ENCODE measurements at places on chromosomes 2 and 18.
A peak's percentile ranks its signal among the peaks of the same experiment; 100 is the strongest.

GRCh38 chr18:7676253-7676873 lies 109.2 kb downstream of the PTPRM start:
- DNase-seq = no peak

GRCh38 chr18:43934781-43935471 lies 657.6 kb upstream of the SYT4 start:
- DNase-seq = no peak

DNA sequence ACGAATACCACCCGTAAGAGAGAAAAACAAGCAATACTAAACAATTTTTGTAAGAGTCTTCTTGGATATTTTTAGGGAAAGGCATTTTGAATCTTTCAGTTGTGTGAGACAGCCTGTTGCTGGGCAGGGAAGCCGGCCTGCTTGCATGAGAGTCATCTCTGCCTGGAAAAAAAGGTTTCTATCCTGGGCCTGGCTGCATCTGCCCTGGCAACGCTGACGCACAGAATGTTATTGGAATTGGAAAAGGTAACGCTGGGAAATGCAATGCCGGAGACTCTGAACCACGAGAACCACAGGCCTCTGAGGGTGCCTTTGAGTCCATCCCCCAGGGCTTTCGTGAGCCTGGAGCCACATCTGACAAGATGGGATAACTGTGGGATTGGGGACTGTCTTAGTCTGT lies 17.9 kb upstream of the NPAS2 start:
- DNase-seq = no peak

GRCh38 chr2:149873936-149874335 lies 286.4 kb upstream of the MMADHC start:
- DNase-seq = no peak

GRCh38 chr2:12478151-12479064 lies 238.3 kb upstream of the TRIB2 start:
- no peak for DNase-seq

DNA sequence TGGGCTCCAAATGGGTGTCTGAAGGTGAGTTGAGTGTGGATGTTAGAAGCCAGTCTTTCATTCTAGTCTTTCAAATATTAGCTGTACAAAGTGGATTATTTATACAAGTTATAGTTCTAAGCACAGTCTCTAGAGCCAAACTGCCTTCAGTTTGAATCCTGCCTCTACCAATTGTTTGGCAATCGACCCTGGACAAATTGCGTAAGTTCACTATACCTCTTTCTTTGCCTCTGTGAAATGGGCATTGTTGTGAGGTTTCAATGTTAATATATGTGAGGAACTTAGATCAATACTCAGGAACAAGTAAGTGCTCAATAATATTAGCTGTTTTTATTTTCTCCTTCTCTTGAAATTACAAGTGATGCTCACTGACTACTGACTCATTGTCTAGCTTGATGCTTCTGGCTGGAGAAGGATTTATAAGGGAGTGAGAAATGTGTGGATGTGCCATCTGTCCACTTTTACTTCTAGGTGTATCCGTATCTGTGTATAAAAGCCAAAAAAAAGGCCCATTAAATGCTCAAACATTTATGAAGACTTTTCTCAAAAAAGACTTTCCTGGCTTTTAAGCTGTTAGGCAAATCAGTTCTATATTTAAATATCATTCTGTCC lies 48.1 kb upstream of the RAPH1 start:
- no peak for DNase-seq

GRCh38 chr2:20567159-20567925 lies 83.6 kb downstream of the HS1BP3 start:
- DNase-seq = no peak

- no peak for DNase-seq
These were observed 103.5 kb downstream of the ANKRD44 start for GRCh38 chr2:197207106-197207505.

GRCh38 chr2:235618039-235618438 lies 124.2 kb downstream of the AGAP1 start:
- DNase-seq = peak; percentile 80

DNA sequence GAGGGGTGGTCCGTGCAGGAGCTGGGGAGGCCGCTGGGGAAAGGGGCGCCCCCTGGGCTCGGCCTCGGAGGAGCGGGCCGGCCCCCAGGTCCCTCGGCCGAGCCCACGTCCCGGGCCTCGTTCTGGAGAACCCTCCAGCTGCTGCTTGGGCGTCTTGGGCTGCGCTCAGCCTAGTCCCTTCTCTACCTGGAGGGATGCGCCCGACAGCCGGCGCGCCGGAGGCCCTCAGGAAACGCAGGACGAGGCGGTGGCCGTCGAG lies 293 bp upstream of the D2HGDH start:
- DNase-seq = no peak

DNA sequence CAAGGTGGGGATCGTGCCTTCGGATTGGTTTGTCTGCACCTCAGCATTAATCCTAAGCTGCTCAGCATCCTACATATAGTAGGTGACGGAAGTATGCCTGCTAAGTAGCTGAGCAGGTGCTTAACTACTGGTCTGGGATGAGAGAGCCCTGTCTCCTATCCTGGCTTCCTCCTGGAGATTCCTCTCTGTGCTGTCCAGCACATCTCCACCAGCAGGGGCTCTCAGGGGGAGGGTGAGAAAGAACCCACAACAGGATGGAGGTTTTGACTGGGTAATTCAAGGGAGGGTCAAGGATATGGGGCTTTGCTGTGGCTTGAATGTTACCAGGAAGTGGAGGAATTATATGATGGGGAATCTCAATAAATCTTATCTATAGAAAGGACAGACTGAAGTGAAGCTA lies 45.4 kb upstream of the KIF5C start:
- DNase-seq = no peak

DNA sequence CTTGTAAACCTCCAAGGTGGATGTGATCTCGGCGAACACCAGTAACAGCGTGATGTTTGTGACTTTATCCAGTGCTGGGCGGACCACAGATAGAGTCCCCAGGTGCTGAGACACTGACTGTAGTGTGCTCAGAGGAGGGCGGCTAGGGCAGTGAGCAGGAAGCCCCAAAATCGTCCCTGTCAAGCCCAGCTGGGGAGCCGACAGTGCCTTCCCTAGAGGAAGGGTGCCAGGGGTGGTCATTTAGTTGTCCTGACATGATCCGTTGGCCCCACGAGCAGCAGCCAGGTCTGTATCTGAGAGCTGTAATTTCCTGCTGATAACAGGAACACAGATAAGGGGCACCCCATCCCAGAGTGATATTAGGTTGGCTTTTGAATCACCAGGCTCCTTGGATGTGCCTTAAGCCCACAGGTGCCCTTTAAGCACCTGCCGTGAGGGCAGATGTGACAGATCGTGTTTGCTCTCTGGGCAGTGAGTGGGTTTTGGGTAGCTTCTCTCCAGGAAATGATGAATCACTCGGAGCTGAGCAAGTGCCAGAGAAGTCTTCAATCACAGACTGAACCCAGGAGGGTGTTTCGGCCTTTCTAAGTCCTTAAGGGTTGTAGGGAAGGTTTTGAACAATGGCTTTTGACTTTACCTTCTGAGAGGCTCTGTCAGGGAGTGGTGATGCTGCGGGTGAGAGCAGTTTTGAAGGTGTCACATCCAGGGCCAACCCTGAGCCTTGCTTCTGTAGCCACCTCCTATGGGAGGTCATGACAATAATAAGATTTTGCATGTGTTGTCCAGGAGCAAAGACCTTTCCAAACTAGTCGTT lies 7.7 kb downstream of the LPIN1 start:
- DNase-seq = peak; percentile 68

- no peak for DNase-seq
These were observed 6.7 kb downstream of the WDR43 start for GRCh38 chr2:28901202-28901601.

DNA sequence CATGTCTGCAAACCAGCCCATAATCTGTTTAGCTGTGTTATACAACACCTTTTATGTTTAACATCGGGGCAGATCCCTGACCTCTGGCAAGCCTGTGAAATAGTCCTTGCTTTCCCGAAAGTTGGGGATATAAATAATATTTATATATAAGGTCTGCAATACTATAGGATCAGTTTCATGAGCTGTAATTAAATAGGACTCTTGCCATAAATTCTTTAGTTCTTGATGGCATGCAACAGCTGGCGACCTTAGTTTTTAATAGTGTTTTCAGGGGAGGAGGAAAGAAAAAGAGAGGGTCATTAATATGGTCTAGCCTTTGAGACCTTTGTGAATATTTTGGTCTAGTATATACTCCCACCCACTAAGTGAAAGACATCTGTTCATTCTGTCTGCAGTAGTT lies 166.5 kb downstream of the MTX2 start:
- no peak for DNase-seq

GRCh38 chr2:233658610-233659009 lies 13.1 kb upstream of the UGT1A9 start:
- no peak for DNase-seq

GRCh38 chr2:207328944-207329386 lies 163.2 kb upstream of the KLF7 start:
- DNase-seq = no peak

GRCh38 chr2:99461828-99462483 lies 27.9 kb downstream of the REV1 start:
- no peak for DNase-seq

- DNase-seq = peak; percentile 83
These were observed 4.9 kb downstream of the FEV start for GRCh38 chr2:218979846-218980734.

GRCh38 chr18:57664568-57665165 lies 43.0 kb upstream of the NARS1 start:
- DNase-seq = no peak

- DNase-seq = no peak
These were observed 175.6 kb downstream of the ALPK2 start for GRCh38 chr18:58453167-58453808.

DNA sequence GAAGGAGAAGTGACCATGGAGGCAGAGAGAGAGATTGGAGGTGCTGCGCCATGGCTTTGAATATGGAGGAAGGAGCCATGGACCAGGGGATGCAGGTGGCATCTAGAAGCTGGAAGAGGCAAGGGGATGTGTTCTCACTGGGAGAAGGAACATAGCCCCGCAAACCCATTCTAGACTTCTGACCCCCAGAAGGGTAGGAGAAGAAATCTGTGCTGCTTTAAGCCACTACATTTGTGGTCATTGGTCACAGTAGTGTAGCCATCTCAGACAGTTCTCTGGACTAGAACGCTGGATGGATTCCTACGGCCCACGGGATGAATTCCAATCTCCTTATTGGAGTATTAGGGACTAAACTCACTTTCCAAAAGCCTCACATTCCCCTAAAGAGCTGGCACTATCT lies 67.8 kb downstream of the PTGR3 start:
- DNase-seq = no peak

DNA sequence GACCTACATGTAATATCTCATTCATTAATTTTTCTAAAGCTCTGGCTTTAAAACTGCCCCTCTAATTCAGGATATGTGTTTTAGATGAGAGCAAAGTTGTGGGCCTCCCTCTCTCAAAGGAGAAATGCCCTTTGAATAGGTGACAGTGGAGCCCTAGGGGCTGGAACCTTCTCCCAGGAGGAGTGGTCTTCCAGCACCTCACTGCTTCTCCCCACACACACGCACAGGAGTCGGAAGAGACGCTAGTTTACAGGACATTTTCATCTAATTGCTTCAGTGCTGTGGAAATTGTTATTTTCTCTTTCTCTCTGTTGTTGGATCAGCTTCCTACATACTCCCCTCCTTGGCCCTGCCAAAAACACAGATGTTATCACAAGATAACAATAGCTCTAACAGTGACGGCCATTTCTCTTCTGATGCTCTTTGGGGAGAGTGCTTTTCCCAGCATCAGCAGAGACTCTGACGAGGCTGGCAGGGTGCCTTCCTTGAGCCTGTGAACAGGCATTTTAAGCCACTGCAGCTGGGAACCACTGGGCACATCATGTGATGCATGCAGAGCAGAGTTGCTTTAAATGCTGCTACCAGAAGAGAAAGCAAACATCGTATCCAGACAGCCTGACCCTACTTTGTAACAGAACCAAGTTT lies 209.4 kb upstream of the SP5 start:
- DNase-seq = no peak

DNA sequence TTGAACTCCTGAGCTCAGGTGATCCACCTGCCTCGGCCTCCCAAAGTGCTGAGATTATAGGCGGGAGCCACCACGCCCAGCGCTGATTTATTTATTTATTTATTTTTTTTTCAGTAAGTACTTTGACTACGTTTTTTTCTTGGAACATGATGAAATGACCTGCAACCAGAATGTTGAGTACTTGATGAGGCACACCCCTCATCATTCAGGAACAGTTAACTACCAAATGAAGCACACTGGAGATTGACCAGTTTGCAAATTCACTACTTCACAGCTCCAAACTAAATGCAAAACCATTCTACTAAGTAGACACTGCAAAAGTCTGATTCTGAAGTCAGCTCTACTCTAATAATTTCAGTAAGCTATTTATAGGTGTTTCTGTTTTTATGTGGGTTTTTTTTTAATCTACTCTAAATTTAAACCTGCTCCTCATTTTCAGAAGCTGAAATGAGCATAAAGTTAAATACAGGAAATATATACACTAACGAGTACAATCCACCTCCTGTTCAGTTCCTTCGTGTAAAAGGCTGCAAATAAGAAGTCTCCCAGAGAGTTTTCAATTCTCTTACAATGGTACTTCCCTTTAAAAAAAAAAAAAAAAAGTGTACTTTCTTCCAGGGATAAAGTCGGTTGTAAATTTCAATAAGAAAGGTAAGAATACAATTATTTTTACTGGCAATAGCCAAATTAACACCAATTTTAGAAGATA lies 1.4 kb downstream of the GFPT1 start:
- DNase-seq = no peak

- DNase-seq = peak; percentile 67
These were observed 101.2 kb downstream of the KCTD18 start for GRCh38 chr2:200408428-200409316.

DNA sequence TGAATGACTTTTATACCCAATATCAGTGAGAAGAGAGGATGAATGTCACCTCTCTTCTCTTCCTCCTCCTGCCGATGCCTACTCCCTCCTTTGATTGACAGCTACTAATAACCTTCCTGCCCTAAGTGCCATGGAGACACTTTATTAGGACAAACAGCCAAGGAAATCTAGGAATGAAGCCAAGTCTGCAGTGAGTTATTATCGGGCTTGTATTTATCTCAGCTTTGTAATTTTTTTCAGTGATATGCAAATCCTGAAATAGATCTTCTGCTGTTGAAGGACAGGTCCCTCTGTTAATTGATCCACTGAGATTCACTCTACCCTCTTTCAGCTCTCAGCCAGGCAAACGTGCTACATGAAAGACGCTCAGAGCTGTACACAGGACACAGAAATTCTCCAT lies 686.7 kb downstream of the TMEM182 start:
- DNase-seq = no peak

Measured in hepatic stellate cell (primary cell).